Gastroesophageal sphincter (tissue), 4 donors: ENCODE measurements at places on chromosomes 5 and 9. TPM values are rescaled to one million over a fixed set of nuclear protein-coding genes. Genes with fewer than 3 reads are reported as not detected.

Gene IRGM
- not detected for total RNA-seq

Gene TNFAIP8
- 29.6 TPM for total RNA-seq

Gene CCNJL
- total RNA-seq: 0.67 TPM

Gene LCN1
- total RNA-seq: not detected

Gene DNAJB5
- 125 TPM for total RNA-seq
